ENCODE measurements at places on chromosomes 5 and 9.

DNA sequence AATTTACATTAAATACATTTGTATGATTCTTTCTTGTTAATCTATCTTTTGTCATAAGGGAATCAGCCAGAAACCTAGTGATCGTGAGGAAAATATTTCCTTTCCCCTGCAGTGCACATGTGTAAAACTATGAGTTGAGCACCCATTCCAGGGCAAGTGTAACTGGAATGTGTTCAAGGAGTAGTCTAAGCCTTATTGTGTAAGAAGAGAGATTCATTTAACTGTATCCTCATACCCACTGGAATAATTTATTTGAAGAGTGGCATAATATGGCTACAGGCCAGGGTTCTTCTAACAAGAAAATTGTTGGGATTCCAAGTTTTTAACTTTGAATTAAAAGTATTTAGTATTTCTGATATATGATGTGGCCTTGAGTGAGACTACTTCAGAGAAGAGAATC lies 1692.7 kb downstream of the EFNA5 start:
- no peak for DNase-seq

- DNase-seq = no peak
Measured at GRCh38 chr9:70468291-70468690, 53.8 kb upstream of the KLF9 start.

DNA sequence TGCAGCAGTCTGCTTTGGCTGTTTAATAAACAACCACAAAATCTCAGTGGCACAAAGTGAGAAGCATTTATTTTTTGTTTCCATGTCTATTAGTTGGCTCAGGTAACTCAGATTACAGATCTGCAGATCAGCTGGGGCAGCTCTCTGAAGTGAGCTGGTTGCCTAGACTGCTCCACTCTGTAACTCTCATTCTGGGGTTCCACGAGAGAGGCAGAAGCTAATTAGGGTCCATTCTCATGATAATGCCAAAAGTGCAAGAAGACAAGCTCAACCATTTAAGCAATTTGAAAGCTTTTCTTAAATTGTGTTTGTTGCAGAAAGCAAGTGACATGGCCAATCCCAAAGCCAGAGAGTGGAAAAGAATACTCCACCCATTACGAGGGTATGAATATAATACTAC lies 13.2 kb downstream of the MEIKIN start:
- DNase-seq = no peak

- no peak for DNase-seq
Measured at GRCh38 chr9:129620669-129621295, at the start of gene C9orf50. TSS of gene C9orf50 (minus strand) at chr9:129621101. CDS start at chr9:129620574, 527 bp downstream.

- no peak for DNase-seq
Measured at GRCh38 chr5:165076686-165077085, 1571.3 kb downstream of the MAT2B start.

DNA sequence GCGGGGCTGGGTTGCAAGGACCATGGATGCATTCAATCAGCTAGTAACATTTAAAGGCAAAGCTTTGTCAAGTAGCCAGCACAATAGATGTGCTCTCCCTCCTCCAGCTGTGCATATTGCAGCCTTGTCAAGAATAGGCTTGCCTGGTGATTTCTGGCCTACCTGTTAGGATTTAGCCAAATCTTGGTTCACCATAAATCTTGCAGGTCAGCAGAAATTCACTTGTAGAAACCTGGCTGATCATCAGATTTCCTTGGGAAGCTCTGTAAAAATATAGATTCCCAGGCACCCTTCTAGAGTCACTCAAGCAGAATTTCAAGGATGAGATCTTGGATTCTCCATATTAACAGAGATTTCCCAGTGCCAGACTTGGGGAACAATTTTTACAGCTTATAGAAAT lies 152.2 kb upstream of the SLC12A2 start:
- no peak for DNase-seq

DNA sequence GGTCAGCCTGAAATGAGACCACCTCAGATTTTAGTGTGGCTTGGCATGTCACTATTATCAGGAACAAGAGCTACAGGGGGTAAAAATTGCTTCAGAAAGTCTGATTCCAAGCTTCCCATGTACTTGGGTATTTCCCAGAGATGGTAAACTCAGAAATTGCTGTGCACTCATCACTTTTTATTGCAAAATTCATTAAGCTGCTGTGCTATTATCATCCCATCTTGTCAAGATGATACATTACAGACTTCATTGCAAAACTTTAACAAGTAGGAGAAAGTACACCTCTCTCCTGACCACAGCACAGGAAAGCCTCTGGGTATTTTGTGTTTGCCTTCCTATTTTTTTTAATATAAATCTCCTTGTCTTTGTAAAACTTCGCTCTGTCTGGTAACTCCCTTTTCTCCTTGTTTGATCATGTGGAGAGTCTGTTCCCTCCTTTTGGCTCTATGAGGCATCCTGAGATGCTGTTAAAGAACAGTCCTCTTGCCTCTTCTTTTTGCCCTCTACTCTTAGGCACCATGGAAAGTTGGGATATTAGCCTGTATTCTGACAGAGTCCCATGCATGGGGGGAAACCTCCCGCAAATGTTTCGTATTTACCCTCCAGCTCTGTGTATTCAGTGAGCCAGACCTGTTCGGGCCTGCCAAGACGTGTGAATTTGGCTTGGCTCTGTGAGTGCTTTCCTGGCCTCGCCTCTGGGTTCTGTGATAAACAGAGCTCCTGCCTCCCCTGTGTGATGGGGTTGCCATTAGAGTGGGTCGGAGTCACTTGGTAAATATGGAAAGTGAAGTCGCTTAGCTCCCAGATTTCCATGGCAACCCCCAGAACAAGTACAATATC lies 260.7 kb downstream of the NR3C1 start:
- no peak for DNase-seq

DNA sequence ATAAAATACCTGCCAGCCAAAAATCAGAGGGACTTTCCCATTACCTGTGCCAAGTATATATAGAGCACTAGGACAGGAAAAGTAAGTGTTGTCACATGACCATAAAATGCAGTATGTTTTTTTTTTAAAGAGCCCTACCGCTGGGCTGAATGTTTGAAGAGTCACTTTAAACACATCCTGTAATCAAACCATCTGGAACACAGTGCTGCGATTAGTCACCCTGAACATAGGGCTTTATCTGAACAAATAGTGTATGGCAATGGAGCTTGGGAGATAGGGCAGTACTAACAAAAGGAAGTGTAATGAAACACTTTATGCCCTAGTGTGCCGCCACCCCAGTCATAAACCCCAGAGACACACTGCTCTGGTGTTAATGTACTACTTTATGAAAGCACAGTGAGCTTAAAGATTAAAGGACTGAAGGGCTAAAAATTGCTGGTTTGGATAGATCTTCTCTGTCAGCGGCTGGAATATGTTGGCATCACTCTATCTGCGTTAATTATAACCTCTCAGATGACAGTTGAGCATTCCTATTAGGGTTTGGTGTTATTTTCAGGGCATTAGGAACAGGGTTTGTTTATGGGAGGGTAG lies 90.4 kb downstream of the ZNF608 start:
- no peak for DNase-seq

GRCh38 chr9:87699835-87700234 lies 26.1 kb upstream of the CTSL start:
- DNase-seq = no peak

GRCh38 chr5:81879936-81880335 lies 91.9 kb upstream of the ATG10 start:
- no peak for DNase-seq

All from activated T-cell treated with anti-CD3 and anti-CD28 coated beads for 4 hours (primary cell).